ENCODE measurements at places on chromosomes 3 and 15. TPM values are rescaled to one million over a fixed set of nuclear protein-coding genes. Genes with fewer than 3 reads are reported as not detected.

ESYT3 gene
- 0.50 TPM for polyA plus RNA-seq

GXYLT2 gene
- polyA plus RNA-seq = 55.4 TPM

CCDC9B gene
- 2.0 TPM for polyA plus RNA-seq

DNA sequence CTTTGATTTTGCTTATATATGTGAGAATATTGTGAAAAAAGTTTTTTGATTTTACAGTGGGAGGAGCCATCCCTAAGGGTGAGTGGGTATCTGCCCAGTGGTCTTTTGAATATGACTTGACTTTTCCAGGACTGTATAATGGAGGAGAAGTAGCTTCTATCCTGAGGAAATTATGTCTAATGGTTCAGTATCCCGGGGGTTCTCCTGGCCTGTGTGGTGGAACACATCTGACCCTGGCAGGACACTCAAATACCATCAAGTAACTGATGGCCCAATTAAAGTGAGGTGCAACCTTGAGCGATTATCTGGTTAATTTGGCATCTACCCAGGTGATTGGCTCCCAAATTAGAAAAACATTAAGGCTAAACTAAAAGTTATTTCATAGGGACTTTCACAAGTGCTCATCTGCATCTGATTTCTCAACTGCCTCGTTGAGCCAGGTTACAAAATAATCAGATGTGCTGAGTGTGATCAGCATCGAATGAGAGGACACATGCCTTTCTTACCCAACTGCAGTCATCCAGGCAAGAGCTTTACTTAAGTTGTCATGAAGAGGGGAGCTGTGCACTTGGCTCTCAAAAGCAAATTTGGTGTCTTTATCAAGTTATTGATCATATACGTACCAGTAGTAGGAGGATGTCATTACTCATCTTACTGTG lies 201.4 kb downstream of the IL5RA start:
- DNase-seq = no peak

GRCh38 chr3:116242825-116243224 lies 202.5 kb downstream of the LSAMP start:
- no peak for DNase-seq

- DNase-seq = no peak
These were observed 3.2 kb downstream of the EPHB3 start for GRCh38 chr3:184564685-184565385.

- DNase-seq = no peak
These were observed 29.0 kb downstream of the CMSS1 start for GRCh38 chr3:99846477-99847160.

DNA sequence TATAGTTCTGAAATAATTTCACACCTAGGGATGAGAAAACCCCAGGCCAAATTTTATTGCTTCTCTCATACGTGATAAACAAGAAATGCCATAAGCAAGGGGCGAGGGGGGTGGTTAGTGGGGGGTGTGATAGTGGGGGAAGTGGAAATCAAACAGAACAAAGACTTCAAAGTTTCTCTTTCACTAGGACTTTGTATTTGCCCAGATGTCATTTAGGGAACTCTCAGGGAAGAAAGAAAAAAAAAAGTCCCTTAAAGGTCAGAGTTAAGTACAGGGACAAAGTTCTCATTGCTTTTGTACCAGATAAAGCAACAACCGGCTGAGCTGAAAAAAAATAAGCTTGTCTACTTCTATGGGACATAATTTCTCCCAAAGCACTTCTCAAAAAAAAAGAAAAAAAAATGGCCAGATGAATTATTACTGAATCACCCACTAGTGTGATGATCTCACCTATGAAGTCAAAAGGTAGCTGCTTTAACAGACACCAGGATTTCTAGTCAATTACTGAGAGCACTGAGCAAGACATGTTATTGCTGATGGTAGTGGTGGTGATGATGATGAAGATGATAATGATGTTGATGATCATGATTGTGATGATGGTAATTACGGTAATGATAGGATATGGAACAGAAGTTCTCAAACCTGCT lies 56.2 kb downstream of the FHIT start:
- DNase-seq = no peak

- DNase-seq = no peak
These were observed 425.9 kb upstream of the TGFBR2 start for GRCh38 chr3:30180310-30181177.

DNA sequence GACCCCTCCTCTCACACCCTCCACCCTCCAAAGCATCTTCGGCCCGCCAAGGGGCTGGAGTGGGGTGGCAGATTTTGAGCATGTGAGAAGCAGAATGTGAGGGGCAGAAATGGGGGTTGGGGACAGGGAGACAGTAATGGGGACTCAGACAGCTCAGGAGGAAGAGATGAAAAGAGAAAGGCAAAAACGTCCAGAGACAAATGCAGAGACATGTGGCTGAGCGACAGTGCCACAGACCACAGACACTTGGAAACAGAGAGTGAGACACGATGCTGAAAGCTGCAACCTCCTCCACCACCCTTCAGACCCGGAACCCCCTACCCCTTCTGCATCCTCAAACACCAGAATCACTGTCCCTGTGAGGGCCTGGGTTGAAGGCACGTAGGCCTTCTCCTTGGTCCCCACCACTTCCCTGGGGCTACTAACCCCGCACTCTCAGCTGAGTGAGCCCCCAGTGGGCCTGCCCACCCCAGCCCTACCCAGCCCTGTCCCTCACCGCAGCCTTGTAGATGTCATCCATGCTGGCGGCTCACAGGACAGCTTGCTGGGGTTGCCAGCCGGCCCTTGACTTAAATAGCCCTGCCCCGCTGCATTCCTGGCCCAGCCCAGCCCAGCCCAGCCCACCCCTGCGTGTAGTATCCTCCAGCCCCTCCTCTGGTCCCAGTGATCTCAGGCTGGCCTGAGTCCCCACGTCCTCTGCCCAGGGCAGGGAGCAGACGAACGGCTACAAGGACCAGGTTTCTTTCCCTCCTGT lies at the start of gene TNNC1:
Gene TNNC1 (minus strand): TSS at position 546 of the 754 bp plus-strand sequence. CDS start 26 bp downstream, at position 520.
- DNase-seq = no peak

DNA sequence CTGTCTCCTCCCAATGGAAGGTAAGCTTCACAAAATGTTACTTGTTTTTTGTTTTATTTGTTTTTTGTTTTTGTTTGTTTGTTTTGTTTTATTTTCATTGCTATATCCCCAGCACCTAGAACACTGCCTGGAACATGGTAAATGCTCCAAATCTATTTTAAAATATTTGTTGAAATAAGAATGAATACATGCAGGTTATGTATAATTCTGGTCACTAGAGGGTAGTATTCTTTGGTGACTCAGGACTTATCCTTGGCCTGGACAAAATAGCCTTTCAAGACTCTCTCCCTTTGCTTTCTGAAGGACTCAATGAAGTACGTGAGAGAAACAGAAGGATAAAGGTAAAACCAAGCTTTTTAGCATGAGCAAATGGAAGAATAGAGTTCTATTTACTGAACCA lies 46.9 kb upstream of the PPP2R3A start:
- no peak for DNase-seq

Measured in left renal pelvis (tissue), 4 donors.